ENCODE measurements at places on chromosomes 6 and 20.

DNA sequence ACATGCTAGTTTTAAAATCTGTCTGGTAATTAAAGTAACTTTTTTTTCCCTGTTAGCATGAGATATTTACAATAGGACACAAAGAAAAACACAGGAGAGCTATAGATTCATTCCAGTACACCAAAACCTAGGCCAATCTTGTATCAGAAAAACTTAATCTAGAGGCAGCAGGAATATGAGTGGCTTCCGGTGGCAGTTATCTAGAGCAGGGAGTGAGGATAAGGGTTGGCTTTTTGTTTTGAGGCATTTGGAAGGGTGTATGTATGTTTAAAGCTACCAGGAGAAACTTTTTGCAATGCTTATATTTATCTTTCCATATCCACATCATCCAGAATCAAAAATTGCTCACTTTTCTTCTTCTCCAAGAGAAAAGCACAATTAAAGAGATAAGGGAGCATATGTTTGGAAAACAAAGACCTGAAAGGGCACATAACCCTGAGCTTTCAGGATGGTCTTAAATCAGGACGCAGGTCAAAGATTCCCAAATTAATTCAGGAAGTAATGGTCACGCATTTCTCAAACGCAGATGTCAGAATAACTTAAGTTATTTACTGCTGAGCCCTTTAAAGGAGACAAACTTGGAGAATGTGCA lies 13.1 kb downstream of the TFAP2A start:
- no peak for DNase-seq

GRCh38 chr6:25578538-25578937 lies 73.5 kb upstream of the SCGN start:
- DNase-seq, result no peak

DNA sequence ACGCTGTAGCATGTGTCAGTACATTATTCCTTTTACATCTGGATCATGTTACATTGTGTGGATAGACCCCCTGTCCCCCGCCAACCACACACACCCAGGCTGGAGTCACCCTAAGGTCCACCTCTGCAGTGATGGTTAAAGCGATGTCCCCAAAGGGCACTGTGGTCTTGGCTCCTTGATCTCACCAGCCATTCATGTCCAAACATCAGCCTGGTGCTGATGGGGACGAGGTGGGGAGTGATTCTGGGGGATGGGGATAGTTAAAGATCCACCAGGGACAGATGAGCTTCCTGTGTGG lies 59.2 kb upstream of the FAM83D start:
- DNase-seq, result no peak

GRCh38 chr6:107587451-107587850 lies 97.5 kb downstream of the SOBP start:
- DNase-seq, result no peak

DNA sequence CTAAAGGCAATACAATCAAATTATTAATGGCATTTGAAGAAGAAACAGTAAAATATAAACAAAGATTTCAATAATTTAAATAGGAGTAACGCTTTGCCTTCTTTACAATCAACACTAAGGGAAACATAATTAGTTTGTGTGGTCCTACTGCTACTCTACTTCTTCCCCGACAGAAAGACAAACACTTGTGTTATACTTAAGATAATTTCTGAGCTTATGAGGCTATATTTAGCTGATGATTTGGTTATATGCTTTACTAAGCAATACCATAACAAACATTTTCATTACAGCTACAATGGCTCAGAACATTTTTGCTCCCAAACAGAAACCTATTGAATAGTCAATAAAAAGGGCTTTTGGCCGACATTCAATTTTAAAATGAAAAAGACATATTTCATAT lies 1217.2 kb upstream of the GJE1 start:
- no peak for DNase-seq

- no peak for DNase-seq
Measured at GRCh38 chr6:67698534-67698933, 936.5 kb upstream of the ADGRB3 start.

DNA sequence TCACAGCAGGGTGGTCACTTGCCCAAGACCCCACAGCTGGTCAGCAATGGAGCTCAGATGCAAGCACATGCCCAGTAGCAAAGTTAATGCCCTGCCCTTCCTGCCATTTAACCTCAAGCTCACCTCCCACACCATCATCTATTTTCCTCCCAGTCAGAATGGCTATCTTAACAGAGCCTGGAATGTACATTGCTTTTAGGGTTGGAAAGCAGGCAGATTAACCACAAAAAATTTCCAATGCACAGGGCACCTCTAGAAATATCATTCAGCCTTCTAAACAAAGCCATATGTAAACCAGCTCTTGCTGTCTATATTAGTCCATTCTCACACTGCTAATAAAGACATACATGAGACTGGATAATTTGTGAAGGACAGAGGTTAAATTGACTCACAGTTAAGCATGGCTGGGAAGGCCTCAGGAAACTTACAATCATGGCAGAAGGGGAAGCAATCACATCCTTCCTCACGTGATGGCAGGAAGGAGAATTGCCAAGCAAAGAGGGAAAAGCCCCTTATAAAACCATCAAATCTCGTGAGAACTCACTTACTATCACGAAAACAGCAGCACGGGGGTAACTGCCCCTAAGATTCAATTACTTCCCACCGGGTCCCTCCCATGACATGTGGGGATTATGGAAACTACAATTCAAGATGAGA lies 106.9 kb downstream of the FYN start:
- no peak for DNase-seq

- no peak for DNase-seq
Measured at GRCh38 chr6:11969092-11969491, 43.0 kb upstream of the HIVEP1 start.

GRCh38 chr6:26309731-26310142 lies 55.3 kb upstream of the BTN3A2 start:
- no peak for DNase-seq

GRCh38 chr6:70051197-70052124 lies 185.1 kb downstream of the COL19A1 start:
- DNase-seq, result no peak

- DNase-seq, result no peak
Measured at GRCh38 chr6:155450240-155450581, 5.4 kb downstream of the NOX3 start.

- DNase-seq, result no peak
Measured at GRCh38 chr6:25057111-25057905, 121.5 kb upstream of the RIPOR2 start.

DNA sequence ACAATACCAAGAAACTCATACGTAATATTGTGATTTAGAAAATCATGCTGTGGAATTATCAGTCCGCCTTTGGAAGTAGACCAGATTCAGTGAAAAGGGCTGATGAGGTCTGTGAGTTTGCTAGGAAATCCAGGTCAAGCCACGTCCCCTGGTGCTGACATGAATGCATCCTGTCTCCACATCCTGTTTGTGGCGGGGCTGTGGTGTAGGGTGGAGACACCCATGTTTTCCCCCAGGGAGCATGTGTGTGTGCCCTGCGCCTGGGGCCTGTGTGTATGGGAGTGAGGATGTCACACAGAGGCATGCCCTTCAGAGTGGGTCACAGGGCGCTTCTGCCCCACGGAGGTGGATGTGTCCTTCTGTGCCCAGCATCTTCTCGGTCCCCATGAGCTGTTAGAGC lies 109.1 kb downstream of the SASH1 start:
- no peak for DNase-seq

GRCh38 chr20:10610251-10610650 lies 63.5 kb downstream of the JAG1 start:
- DNase-seq, result no peak

Measured in CD8-positive, alpha-beta memory T cell (primary cell).